ENCODE measurements at places on chromosomes 1 and 21. TPM values are rescaled to one million over a fixed set of nuclear protein-coding genes. Genes with fewer than 3 reads are reported as not detected.

RCSD1 gene
- total RNA-seq = not detected

NES gene
- 22.7 TPM for total RNA-seq

SRGAP2B gene
- total RNA-seq = 6.5 TPM

KLHDC8A gene
- total RNA-seq = not detected

GRCh38 chr1:198520524-198521254 is 19.8 kb downstream of the ATP6V1G3 start:
- no peaks in the 10 kb centered on the region for H3K36me3 ChIP-seq
- no peak overlapping the region for H3K4me3 ChIP-seq
- H3K4me1 ChIP-seq = no peaks in the 10 kb centered on the region
- H3K27ac ChIP-seq = no peak overlapping the region

- no peaks in the 10 kb centered on the region for H3K27me3 ChIP-seq
- no peak overlapping the region for H3K27ac ChIP-seq
- DNase-seq = no peak
- H3K36me3 ChIP-seq = 0 out of 2 replicates have a peak, but pooled peaks cover under 1% of the 10 kb centered on the region
These were observed 16.1 kb downstream of the AKR1A1 start for GRCh38 chr1:45566722-45567121.

- H3K4me1 ChIP-seq = peaks cover 35% of the 10 kb centered on the region
- H3K27me3 ChIP-seq = no peaks in the 10 kb centered on the region
- no peak for DNase-seq
- H3K27ac ChIP-seq = no peak overlapping the region
- H3K4me3 ChIP-seq = no peak overlapping the region
- H3K36me3 ChIP-seq = no peaks in the 10 kb centered on the region
These were observed 43.0 kb downstream of the ACOT7 start for GRCh38 chr1:6350416-6351088.

DNA sequence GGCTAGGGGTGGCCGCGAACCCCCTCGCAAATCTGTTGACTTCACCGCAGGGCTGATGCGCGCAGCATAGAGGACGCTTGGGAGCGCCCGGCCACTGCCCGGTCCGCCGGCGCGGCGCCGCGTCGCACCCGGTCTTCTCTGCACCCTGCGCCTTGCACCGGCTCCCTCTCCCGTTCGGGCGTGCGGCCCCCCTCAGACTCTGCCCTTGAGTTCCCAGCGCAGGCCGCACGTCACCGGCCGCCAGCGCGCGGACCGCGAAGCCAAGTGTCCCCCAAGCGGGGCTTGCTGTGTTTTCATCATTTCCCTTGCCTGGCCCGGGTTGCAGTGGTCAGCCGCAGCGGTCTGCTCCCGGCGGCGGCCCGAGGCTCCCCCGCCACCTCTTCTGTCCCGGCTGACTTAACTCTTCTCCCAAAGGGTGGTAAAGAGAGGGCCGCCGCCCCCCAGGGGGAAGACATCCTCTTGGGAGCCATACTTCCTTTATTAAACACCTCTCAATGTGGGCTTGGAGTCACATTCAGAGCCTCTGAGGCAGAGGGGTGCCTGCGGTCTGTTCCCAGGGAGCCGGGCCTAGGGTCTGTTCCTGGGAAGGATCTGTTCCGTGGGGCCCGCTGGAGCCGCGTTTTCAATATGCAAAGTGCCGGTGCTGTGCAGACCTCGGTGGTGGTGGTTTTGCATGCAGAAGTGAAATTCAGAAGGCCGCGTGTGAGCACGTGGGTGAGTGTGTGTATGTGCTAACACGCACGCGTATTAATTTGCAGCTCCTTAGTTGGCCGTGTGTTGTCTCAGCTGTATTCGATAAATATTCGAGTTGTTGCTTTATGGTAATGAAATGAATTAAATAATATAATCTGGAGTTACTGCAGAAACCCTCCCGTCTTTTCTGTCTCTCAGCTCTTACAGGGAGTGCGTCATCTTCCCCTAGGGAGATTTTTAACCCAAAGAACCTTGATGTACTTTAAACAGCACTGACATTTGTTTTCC is 17.6 kb downstream of the PBX1 start:
- H3K4me3 ChIP-seq = no peak overlapping the region
- H3K27me3 ChIP-seq = no peaks in the 10 kb centered on the region
- no peak overlapping the region for H3K27ac ChIP-seq

DNA sequence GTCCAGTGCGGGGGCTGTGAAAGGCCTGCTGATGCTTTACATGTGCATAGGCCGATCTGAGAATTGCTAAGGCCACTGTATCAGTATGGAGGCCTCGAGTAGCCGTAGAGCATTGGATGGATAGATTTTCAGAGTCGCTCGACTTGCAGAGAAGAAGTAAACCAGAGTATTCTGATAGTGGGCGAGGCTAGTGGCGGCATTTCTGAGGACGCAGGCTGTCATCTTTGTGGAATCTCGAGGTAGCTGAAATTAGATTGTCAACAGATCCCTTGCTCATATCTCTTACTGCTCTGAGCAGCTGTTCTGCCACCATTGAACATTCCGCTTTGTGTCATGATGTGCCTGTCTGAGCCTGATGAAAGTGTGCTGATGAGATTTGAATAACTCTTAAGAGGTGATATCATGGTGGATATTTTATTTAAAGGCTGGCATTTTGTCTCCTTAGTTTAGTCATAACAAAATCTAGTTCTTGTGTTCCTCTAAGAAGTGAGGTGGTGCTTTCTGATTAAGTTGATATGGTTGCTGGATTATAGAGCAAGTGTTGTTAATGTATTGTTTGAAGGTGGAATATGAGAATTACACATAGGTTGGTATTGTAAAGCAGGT is 1.5 kb downstream of the KIF1B start:
- H3K4me1 ChIP-seq = peaks cover 8% of the 10 kb centered on the region
- H3K36me3 ChIP-seq = no peaks in the 10 kb centered on the region
- H3K27ac ChIP-seq = peak overlapping the region; percentile 83
- H3K4me3 ChIP-seq = peak overlapping the region; percentile 76

- no peaks in the 10 kb centered on the region for H3K27me3 ChIP-seq
- no peak overlapping the region for H3K4me3 ChIP-seq
- no peaks in the 10 kb centered on the region for H3K36me3 ChIP-seq
These were observed 6.7 kb downstream of the SLFNL1 start for GRCh38 chr1:41014871-41015270.

DNA sequence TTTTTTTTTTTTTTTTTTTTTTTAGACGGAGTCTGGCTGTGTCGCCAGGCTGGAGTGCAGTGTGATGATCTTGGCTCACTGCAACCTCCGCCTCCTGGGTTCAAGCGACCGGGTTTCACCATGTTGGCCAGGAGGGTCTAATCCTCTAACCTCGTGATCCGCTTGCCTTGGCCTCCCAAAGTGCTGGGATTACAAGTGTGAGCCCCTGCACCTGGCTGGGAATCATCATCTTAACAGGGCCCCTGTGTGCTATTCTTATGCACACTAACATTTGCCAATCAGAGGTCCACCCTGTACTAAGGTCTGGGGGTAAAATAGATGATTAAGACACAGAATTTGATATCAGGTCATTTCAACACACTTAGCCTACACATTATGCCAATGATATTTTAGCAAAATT is 278.7 kb upstream of the CHRM3 start:
- no peaks in the 10 kb centered on the region for H3K4me1 ChIP-seq
- H3K27ac ChIP-seq = no peak overlapping the region
- no peaks in the 10 kb centered on the region for H3K36me3 ChIP-seq
- no peak for DNase-seq
- no peaks in the 10 kb centered on the region for H3K27me3 ChIP-seq

GRCh38 chr1:147083919-147084272 is 88.4 kb downstream of the PRKAB2 start:
- no peaks in the 10 kb centered on the region for H3K4me1 ChIP-seq
- H3K4me3 ChIP-seq = peak overlapping the region; percentile 41
- H3K36me3 ChIP-seq = no peaks in the 10 kb centered on the region
- H3K27ac ChIP-seq = peak overlapping the region; percentile 99

- H3K36me3 ChIP-seq = no peaks in the 10 kb centered on the region
- DNase-seq = no peak
- H3K27me3 ChIP-seq = no peaks in the 10 kb centered on the region
- peaks cover 21% of the 10 kb centered on the region for H3K4me1 ChIP-seq
These were observed 11.8 kb downstream of the LY9 start for GRCh38 chr1:160807738-160808137.

GRCh38 chr1:4734791-4735190 is 80.4 kb downstream of the AJAP1 start:
- no peaks in the 10 kb centered on the region for H3K36me3 ChIP-seq
- DNase-seq = no peak
- no peaks in the 10 kb centered on the region for H3K4me1 ChIP-seq
- H3K4me3 ChIP-seq = no peak overlapping the region
- no peak overlapping the region for H3K27ac ChIP-seq

- H3K36me3 ChIP-seq = no peaks in the 10 kb centered on the region
- H3K27ac ChIP-seq = no peak overlapping the region
- H3K27me3 ChIP-seq = no peaks in the 10 kb centered on the region
- no peak for DNase-seq
These were observed 7.1 kb upstream of the THEM5 start for GRCh38 chr1:151860504-151861187.

DNA sequence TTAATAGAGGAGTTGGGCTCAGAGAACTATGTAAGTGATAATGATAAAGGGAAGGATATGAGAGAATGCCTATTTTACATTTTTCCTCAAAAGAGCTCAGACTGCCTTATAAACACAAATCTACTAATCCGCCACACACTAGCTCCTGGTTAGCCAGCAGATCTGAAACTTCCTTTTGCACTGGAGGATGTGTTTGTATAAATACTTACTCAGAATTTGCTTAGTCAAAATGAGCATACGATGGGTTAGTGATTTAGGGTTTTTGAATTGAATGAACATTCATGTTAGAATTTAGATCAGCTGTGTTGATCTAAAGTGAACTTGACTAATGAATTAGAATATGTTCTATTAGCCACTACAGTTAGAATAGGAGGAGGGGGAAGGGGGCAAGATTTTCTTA is 9.1 kb upstream of the IER5 start:
- no peak overlapping the region for H3K27ac ChIP-seq
- no peaks in the 10 kb centered on the region for H3K4me1 ChIP-seq
- no peaks in the 10 kb centered on the region for H3K36me3 ChIP-seq

- no peak overlapping the region for H3K4me3 ChIP-seq
- no peaks in the 10 kb centered on the region for H3K27me3 ChIP-seq
- no peak for DNase-seq
- no peaks in the 10 kb centered on the region for H3K4me1 ChIP-seq
- H3K27ac ChIP-seq = no peak overlapping the region
- no peaks in the 10 kb centered on the region for H3K36me3 ChIP-seq
These were observed 27.1 kb downstream of the CFAP57 start for GRCh38 chr1:43199093-43199726.

Data from Caco-2 (cell line).